Stimulated activated CD8-positive, alpha-beta memory T cell treated with anti-CD3 and anti-CD28 coated beads, Interleukin-4, amount 100 ng/mL, for 48 hours (primary cell): ENCODE measurements at places on chromosomes 3 and 15.

DNA sequence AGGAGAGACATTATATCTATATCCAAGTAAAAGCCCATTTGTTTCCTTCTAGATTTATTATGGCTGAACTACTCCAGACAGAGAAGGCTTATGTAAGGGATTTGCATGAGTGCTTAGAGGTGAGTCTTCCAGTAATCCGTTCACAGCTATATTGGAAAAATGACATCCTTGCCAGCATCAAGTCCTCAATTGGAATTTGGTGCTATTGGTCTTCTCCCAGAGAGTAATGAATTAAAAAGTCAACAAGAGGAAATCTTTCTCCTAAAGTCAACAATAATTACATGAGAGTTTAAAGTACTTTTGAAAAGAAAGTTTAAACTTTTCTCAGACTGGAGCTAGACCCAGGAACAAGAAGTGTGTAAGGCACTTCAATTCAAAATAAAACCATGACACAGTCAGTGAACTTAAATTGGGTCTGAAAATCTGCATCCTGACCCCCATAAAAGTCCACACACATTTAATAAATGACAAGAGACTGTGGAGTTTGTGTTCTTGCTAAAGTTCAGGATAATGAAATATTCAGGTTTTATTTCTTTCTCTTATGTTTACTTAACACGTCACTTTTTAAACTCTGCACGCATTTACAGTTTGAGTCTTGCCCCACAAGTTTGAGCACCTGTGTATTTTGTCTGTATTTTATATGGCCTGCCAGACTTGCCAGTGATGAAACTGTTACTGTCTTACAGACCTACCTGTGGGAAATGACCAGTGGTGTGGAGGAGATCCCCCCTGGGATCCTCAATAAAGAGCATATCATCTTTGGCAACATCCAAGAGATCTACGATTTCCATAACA, 268.2 kb upstream of the UMPS start:
- no peak for DNase-seq

DNA sequence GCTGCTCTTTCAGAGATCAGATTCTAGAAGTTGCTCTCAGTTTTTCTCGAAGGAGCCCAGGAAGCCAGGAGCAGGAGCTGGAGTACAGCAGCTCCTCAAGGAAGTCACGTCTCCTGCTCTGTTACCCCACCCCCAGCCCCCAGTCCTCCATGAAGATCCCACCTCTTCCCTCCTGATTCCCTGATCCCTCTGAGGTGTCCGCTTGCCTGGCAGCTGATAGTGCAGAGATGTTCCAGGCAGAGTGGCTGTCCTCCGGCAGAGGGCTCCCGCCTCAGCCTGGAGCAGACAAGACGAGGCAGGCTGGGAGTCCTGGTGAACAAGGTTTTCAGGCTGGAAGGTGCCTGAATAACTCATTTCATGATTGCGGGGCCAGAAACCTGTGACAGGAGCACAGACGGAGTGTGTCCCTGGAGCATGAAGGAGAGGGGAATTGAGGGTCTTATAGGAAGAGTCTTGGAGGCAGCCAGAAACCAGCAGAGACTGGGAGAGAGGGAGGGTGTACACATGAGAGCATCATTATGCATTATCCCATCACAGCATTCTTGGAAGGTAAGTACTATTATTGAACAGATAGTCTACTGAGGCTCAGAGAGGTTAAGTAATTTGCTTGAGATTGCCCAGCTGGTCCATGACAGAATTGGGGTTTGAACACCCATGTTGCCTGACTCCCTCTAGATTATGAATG, 1.2 kb downstream of the HRH1 start:
- peak; percentile 38 for DNase-seq

DNA sequence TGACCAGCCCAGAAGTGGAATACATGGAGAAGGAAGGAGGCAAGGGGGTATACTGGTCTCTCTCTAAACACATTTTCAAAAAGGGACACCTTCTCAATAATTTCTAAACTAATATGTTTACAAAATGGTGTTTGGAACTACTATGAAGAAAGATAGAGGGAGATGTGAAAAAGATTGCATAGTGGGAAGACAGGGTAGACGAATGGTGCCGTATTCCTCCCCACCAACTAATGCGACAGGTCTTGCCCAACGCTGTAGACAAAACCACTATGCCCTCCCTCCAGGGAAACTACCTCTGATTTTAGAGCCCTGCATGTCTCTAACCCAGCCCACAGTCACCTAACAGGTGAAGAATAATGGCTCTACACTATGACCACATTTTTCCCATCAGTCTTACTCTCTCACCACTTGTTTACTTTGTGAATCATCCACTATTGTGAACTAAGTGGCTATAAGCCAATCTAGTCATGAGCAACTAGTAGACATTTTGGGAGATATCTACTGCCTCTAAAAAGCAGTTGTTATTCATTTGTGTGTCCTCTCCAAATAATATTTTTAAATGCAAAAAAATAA, 108.2 kb upstream of the UBE2E2 start:
- no peak for DNase-seq

- no peak for DNase-seq
These were observed 746.7 kb downstream of the NAALADL2 start for GRCh38 chr3:175605851-175606250.

DNA sequence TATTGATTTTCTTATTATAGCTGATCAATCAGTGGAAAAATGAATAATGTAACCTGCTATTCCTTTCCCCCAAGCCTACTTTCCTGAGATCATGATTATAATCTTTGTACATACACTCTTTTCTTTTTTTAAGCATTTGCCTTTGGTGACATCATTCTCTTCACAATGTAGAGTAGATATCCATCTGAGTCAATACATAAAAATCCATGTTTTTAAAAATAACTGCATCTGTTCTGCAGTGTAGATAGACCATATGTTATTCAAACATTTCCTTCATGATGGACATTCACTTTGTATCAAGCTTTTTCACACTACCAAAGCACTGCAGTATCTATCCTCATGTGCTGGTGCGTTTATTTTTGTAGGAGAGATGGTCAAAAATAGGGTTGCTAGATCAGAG, 211.1 kb downstream of the PTPRG start:
- no peak for DNase-seq

DNA sequence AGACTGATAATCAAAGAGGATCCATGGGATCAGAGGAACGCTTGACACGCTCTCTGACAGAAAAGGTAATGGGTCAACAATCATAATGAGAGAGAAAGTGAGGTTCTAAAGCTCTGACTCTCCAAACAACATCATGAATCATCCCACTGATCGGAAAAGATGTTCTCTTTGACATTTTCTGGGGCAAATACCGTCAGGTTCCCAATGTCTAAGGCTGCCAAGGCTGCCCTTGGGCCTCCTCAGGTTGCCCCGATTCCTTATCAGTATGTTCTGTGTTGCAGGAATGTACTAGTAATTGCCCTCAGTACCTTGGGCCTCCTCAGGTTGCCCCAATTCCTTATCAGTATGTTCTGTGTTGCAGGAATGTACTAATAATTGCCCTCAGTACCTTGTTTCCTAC, 60.9 kb downstream of the NPTN start:
- DNase-seq: no peak

DNA sequence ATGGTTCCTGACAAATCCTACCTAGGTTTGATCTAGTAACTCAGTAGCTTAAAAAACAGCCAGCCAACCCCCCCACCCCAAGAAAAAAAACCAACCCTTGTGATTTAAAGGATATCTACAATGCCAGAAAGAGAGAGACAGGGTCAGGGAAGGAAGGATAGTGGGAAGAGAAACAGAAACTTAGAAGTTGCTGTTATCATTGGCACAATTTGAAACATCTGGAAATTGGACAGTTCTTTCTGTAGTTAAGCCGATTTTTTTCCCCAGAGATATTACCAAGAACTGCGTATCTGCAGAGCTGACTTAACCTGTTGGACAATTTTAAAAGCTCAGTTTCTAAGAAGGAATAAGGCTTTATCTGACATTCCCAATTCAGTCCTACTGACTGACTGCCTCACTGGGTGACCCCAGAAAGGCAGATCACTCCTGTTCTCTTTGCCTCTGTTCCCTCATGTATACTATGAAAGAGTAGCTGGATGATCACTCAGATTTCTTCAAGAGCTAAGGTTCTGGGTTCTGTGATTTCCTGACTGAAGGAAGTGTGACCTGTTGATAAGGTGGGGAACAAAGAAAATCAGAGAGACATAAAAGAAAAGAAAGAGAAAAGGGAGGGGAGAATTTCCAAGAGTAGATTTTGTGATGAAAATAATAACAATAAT, 128.3 kb downstream of the MAP2K5 start:
- no peak for DNase-seq

- no peak for DNase-seq
These were observed 40.9 kb upstream of the LDHAL6B start for GRCh38 chr15:59165726-59166125.

DNA sequence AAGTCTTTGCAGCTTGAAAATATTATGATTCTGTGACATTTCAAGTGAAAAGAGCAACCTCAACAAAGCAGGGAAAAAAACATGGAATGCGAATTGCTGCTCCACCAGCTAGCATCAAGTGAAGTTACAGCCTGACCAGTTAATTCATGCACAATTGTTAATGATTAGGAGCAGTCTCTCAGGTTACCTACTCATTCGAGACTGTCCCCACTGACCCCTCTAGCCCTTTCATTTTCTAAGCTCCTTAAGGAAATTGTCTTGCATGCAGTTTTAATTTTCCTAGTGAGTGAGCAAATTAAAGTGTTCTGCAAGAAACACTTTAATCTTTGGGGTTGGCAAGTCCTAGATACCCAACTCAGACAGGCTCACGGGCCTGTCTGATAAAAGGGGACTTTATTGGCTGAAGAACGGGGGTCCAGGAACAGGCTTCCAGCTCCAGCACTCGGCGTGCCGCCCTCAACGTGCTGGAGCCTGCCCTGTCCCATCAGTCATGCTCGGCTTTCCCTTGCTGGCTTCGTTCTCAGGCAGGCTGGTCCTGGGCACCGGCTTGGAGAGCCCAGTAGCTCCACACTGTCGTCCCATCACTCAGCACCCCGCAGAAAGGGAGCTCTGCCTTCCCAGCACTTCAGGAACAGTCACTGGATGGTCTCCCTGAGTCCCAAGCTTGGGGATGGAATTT, 18.3 kb downstream of the PODXL2 start:
- no peak for DNase-seq

- DNase-seq: no peak
These were observed 33.9 kb downstream of the FSTL1 start for GRCh38 chr3:120416868-120417267.

DNA sequence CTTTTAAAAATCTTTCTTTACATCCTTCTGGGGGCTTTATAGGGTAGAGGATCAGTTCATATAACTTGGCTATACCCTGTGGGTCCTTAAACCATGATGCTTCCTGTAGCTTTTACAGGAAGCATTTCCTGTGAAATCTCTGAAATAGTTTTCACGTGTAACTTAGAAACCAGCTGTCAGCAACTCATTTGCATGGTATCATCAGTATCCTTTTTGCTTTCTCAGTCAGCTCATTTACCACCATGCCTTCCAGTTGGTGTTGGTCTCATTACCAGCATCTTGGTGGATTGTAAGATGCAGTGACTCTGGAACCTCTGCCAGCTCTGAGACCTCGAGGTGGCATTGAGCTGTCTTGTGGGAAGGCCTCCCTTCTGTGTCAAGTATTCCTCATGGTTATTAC, 96.7 kb upstream of the MYZAP start:
- no peak for DNase-seq

- DNase-seq: no peak
These were observed 1.4 kb downstream of the RPSA start for GRCh38 chr3:39407773-39408492.
